Naive B cell (primary cell): ENCODE measurements at places on chromosomes 5 and 9. TPM values are rescaled to one million over a fixed set of nuclear protein-coding genes. Genes with fewer than 3 reads are reported as not detected.

AQP7 gene
- polyA plus RNA-seq = not detected

SLC34A3 gene
- polyA plus RNA-seq = not detected

BHMT2 gene
- polyA plus RNA-seq = not detected

MAP3K1 gene
- polyA plus RNA-seq = 96.6 TPM

GDF9 gene
- polyA plus RNA-seq = not detected

FBXO38 gene
- 22.8 TPM for polyA plus RNA-seq

IL5 gene
- polyA plus RNA-seq = not detected

GFI1B gene
- 0.89 TPM for polyA plus RNA-seq

IL13 gene
- not detected for polyA plus RNA-seq

PPP1R26 gene
- 0.37 TPM for polyA plus RNA-seq

MYMK gene
- not detected for polyA plus RNA-seq

SPINK7 gene
- polyA plus RNA-seq = not detected

GADD45G gene
- 0.96 TPM for polyA plus RNA-seq

CYSRT1 gene
- polyA plus RNA-seq = not detected

ADAMTSL2 gene
- not detected for polyA plus RNA-seq

OGN gene
- polyA plus RNA-seq = not detected

CCL28 gene
- polyA plus RNA-seq = 18.6 TPM

PCDHGB6 gene
- not detected for polyA plus RNA-seq

ST8SIA4 gene
- 18.7 TPM for polyA plus RNA-seq

PCDHGA8 gene
- not detected for polyA plus RNA-seq

MXD3 gene
- polyA plus RNA-seq = 1.0 TPM
